ENCODE measurements at places on chromosomes 11 and 22.

DNA sequence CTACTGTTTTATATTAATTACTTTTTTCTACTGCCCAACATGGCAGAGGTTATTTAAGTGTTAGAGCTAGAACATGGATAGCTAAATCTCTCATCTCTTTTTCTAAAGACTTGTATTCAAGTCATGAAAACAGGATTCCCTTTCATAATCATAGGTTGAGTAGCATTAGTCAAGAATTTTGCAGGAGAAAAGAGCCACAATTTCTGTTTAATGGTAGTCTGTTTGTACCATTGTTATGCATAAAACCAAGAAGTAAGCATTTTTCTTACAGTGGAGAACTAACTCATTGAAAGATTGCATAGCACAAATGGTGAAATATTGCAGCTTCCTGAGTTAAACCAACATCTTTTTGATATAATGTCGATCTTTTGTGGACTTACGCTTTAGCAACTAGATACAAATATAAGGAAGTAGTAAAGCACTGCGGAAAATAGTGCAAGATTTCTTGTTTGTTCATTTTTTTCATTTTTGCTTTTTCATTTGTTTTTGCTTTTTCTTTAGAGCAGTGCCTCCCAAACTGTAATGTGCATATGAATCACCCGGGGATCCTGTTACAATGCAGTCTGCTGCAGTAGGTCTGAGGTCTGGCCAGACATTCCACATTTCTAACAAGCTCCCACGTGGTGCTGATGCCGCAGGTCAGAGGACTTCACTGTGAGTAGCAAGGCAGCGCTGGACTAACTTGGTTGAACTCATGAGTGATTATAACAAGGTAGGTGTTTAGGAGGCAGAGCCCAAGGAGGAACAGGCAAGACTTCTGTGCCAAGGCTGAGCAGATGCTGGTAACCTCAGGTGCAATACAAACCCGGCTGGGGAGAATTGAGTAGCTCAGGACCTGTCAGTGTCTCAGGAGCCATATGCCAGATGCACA is 4.6 kb downstream of the ETS1 start:
- no peak for DNase-seq

- no peak for DNase-seq
Measured at GRCh38 chr11:8545698-8546366, 48.2 kb downstream of the STK33 start.

DNA sequence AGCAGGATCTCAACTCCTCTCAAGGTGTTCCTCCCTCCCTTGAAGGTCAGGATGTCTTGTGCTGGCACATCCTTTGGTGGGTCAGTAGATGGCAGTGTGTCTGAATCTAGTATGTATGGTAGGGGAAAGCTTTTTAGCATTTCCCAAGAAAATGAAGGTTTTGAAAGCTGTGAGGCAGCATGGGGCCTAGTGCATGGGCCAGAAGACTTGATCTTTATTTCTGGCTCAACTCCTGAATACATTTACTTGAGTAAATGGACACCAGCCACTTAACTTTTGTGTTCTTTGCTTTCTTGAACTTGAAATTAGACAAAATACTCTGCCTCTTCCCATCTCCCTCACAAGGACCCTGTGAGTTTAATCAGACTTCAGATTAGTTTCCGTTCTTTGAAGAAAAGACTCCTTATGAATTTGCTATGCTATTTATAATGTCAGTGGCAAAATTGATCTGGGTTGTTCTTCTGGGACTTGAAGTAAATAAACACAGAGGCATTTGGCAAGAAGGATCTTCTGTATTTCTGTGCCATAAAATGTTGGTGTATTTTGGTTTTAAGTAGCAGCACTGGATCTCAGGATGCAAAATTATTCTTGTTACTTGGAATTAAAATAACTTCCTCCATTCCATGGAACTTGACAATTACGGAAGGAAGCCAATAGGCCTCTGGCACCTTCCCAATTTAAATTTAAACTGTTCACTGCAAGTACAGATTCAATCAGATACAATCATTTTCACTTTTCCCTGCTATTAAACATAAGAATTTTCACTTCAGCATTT is 288.8 kb downstream of the CASP12 start:
- DNase-seq: peak; percentile 72

DNA sequence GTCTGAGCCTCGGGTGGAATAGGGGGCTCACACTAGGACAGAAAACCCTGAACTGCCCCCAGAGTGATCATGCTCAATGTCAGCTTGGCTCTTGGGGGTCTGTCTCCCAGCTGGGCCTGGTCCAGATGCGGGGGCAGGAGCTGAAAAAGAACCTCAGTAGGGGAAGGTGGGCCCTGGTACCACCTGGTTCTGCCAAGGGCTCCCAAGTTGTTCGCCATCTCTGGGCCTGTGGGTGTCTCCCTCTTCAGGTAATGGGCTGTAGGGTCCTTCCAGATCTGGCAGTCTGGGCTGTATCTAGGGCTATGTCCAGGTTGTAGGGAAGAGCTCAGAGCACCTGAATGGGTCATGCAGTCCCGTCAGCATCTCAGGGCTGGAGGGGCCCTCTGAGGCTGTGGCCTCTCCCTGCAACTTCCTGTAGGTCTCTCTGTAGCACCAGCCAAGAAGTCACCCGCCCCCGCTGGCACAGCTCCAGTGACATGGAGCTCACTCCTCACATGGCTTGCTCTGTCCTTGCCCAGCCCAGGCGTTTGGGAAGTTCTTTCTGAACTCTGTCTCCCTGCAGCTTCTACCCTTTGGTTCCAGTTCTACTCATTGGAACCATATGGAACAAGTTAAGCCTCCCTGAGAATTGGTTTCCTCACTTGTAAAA is 33.0 kb upstream of the SOX10 start:
- DNase-seq: peak; percentile 79

- no peak for DNase-seq
Measured at GRCh38 chr22:38871360-38872171, 450 bp downstream of the CBX6 start.

DNA sequence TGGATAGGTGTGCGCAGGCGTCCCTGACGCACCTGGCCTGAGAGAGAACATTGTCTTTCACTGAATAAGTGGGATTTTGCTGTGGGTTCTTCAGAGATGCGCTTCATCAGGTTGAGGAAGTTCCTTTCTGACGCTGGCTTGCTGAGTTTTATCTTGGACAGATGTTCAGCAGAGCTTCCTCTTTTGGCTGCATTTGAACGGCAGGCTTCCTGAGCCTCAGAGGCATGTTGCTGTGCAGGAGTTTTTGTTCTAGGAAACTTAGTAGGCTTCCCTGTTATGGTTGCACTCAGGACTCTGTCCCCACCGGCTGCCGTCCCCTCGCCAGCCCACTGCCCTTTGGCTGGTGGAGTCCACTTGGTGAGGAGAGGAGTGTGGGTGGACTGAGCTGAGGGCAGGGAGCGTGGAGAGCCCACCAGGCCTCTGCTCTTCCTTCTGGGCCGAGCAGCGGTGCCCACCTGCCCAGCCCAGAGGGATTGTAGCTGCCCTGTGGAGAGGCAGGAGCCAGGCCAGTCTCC is 17.2 kb downstream of the FRMD8 start:
- DNase-seq: no peak

All from midbrain (tissue), 1 donor.